ENCODE measurements at places on chromosomes 11 and 22. TPM values are rescaled to one million over a fixed set of nuclear protein-coding genes. Genes with fewer than 3 reads are reported as not detected.

DNA sequence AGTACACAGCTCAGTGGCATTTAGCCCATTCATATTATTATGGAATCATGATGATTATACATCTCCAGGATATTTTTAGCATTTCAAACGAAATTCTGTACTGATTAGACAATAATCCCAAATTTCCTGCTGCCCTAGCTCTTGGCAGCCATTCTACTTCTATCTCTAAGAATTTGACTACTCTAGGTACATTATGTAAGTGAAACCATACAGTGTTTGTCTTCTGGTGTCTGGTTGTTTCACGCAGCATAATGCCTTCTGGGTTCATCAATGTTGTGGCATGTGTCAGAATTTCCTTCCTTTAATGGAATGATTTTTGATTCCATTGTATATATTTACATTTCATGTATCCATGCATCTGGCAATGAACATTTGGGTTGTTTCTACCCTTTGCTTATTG, 517.7 kb downstream of the ETS1 start:
- H3K4me3 ChIP-seq: no peak overlapping the region
- peaks cover 6% of the 10 kb centered on the region for H3K4me1 ChIP-seq
- no peaks in the 10 kb centered on the region for H3K36me3 ChIP-seq

- H3K27ac ChIP-seq: no peak overlapping the region
- no peak for DNase-seq
- peaks cover 14% of the 10 kb centered on the region for H3K4me1 ChIP-seq
- H3K4me3 ChIP-seq: no peak overlapping the region
- H3K27me3 ChIP-seq: no peaks in the 10 kb centered on the region
Measured at GRCh38 chr11:9738116-9738515, 74.2 kb downstream of the SWAP70 start.

DNA sequence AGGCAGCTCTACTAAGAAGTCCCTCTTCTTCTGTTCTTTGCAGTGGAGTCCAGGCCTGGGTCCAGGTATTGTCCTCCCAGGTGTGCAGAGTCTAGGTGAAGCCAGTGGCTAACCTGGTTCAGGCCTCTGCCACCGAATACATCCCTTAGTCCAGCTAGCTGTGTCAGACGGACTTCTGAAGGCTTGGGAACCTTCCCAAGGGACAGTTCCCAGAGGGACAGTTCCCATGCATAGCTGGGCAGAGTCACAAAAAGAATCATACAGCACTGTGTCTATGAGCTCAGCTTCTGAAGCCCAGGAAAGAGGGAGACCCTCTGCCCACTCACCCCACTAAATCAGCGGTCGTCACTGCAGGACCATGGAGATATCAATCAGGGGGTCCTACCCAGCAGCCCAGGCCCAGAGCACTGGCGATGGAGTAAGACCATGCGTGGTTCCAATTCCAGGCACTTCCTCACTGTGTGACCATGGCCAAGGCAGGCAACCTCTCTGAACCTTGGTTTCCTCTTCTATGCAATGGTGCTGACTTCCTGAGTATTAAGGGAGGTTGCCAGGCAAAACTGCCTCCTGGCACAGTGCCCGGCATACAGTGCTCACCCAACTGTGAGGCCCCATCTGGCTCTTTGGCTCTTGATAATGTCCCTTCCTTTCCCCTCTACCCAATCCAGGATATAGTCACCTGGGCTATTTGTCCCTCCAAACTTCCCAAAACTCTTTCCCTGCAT, 3.4 kb downstream of the MS4A10 start:
- H3K4me3 ChIP-seq: no peak overlapping the region
- no peak for DNase-seq
- H3K27ac ChIP-seq: no peak overlapping the region
- no peaks in the 10 kb centered on the region for H3K36me3 ChIP-seq
- peaks cover 20% of the 10 kb centered on the region for H3K4me1 ChIP-seq

GRCh38 chr22:20080776-20081654, 974 bp downstream of the DGCR8 start:
- peak; percentile 64 for DNase-seq
- peaks cover 3% of the 10 kb centered on the region for H3K27me3 ChIP-seq

GRCh38 chr22:22600531-22601261, 41.6 kb upstream of the PRAME start:
- no peak for DNase-seq
- H3K4me3 ChIP-seq: no peak overlapping the region
- no peaks in the 10 kb centered on the region for H3K36me3 ChIP-seq

DNA sequence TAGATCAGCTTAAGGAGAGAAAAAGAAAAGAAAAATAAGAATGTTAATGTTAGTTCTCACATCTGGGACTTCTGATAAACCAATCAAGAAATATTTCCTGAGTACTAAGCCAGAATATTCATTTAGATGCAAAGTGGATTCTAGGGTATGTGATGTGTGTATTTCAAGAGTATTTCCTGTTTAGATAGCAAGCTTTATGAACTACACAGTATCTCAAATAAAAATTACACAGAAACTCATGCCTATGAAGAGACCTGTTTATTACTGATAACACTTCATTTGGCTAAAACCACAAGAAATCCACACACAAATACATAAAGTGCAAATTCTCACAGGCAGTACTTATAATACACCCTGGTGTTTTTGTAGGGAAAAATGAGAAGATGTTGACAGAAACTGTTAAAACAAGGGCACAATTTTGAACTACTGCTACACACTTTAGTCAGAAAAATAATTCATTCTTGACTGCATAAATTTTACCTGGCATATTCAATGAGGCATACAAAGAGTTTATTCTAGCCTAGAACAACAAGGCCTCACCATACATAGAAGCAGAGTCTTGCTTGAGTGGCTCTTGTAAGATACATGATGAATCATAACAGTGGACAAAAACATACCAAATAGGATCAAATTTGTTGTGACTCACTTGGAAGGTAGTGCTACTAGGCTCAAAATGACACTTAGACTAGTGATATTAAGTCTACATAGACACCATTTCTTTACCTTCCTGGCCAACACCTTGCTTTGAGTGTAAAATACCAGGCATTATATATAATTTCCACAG, 18.8 kb upstream of the P4HA3 start:
- H3K36me3 ChIP-seq: no peaks in the 10 kb centered on the region
- peak; percentile 69 for DNase-seq
- H3K4me3 ChIP-seq: no peak overlapping the region
- peak overlapping the region; percentile 46 for H3K27ac ChIP-seq
- peaks cover 2% of the 10 kb centered on the region for H3K27me3 ChIP-seq

DNA sequence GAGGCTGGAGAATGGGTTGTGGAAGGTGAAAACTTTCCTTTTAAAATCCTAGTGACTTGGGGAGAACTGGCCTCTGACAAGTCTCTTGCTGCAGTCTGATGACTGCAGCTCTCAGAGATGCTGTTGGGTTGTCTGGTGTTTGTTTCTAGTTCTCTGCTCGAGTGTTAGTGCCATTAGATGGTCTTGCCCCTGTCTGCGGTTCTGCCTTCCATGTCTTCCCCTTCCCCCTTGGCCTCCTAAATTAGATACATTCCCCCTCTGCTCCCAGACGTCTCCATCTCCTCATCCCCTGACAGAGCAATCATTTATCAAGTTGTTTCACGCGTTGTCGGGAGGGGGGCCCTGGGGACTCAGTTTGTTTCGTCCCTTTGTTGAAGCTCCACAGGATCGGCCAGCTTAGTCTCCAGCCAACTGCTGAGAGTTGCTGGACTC, 67.7 kb downstream of the CECR2 start:
- H3K36me3 ChIP-seq: no peaks in the 10 kb centered on the region
- H3K27ac ChIP-seq: no peak overlapping the region
- H3K4me1 ChIP-seq: no peaks in the 10 kb centered on the region
- H3K27me3 ChIP-seq: peaks cover 4% of the 10 kb centered on the region
- no peak overlapping the region for H3K4me3 ChIP-seq

DNA sequence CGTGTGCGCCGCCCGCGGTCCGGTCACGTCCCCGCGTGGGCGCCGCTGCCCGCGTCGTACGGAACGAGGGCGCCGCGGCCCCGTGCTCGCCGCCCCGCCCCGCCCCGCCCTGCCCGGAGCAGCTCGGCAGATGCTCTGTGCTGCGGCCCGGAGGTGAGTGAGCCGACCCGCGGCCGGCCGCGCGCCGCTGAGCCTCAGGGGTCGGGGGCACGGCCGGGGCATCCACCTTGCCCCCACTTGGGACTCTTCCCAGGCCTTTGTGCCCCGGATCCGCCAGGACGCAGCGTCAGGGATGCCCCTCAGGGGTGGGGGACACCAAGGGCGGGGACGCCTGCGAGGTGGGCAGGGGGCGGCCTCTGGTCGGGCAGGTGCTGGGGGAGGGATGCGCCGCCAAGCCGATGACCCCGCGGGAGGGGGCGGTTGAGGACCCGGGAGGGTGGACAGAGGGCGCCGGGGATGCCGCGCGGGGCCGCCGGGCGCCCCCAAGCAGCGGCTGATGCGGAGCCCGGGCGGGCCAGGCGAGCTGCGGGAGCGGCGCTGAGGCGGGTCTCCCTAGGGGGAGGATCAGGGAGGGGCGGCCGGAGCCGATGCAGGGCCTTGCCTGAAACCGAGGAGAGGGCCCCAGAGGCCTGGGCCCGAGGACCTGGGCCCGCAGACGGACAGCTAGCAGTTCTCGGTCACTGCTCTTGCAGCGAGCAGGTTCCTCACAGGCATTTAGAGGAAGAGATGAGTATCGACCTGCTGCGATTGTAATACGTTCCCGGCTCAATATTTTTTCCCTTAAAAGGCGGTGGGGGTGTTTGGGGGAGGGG, at the start of gene GNAZ:
GNAZ (plus strand) TSS at position 102 of the 812 bp plus-strand sequence. CDS start 25,177 bp downstream, outside the sequence.
- H3K4me1 ChIP-seq: peaks cover 56% of the 10 kb centered on the region
- H3K36me3 ChIP-seq: 0 out of 2 replicates have a peak, but pooled peaks cover 4% of the 10 kb centered on the region
- DNase-seq: no peak

- peaks cover 24% of the 10 kb centered on the region for H3K4me1 ChIP-seq
- no peaks in the 10 kb centered on the region for H3K36me3 ChIP-seq
- peak overlapping the region; percentile 56 for H3K4me3 ChIP-seq
Measured at GRCh38 chr11:68215524-68216170, 2.6 kb upstream of the KMT5B start.

C11orf52 gene
- total RNA-seq: 0.43 TPM

GLYATL2 gene
- 0.33 TPM for total RNA-seq

Data from HFFc6 (cell line).